Muscle of leg (tissue), 16 donors: ENCODE measurements at places on chromosomes 5 and 9.

- peak; percentile 74 for DNase-seq
Measured at GRCh38 chr5:154287136-154287535, 96.6 kb downstream of the GALNT10 start.

DNA sequence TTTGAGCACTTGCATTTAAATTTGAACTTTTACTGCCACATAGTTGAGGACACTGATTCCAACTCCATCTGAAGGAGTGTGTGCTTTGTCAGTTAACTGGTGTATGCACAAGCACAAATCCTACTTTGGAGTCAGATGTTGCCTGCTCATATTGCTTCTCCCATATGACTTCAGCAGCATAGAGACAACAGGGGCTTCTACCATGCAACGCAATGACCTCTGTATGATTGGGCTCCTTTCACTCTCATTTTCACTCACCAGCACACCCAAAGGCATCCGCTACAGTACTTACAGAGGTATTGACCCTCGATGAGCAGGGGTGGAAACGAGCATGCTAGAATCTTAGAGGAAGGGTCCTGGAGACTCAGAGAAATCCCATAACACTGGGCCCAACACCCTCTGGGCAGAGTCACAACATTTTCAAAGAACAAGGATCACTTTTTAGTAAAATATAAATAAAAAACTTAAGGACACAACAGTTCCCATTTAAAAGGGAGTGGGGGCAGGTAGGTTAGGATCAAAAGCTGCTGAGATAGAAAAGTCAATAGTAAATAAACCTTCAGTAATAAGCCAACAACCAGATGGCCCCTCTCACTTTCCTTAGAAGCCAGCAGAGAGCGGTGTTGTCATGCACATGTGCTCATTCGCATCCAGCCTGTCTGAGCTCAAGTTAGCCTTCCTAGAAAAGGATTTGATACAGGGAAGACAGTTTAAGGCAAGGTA, 203.8 kb downstream of the SNCAIP start:
- DNase-seq, result peak; percentile 86

- no peak for DNase-seq
Measured at GRCh38 chr9:19665146-19665863, 123.5 kb downstream of the SLC24A2 start.

DNA sequence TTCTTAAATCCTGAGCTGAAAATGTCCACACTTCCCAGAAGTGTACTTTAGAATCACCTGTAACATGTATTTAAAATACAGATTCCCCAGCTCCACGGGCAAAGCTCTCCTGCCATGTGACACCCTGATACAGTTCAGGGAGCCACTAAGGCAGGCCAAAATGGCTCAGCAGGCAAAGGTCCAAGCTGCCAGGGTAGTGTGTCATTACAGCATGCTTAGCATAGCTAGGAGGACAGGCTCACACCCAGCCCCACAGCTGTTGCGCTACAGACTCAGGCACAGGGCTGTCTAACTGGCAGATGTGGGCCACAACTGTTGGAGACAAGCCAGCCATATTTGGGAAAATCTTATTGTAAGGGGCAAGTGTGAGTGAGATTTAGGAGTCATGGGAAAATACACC, 73.0 kb downstream of the C9orf85 start:
- DNase-seq, result peak; percentile 91

DNA sequence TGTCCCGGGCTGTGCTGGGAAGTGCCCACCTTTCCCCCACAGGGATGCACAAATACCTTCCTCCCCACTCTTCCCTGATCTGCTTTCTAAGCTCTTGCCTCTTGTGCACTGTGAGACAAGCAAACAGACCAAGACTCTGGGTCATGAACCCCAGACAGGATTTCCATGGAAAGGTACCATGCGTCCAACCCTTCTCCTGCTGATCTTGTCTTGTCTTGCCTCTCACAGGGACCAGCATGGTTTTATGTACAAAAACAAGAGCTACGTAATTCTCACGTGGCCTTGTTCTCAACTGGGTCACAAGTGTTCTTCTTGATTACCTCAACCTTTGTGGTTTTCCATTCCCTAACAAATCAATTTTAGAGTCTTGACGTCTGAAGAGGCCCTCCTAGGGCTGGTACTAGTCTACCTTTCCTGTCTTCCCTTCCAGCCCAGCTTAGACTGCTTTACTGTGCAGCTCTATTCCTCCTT, 176.5 kb upstream of the MAP3K1 start:
- no peak for DNase-seq

GRCh38 chr9:8366161-8366926, 566.8 kb upstream of the DMAC1 start:
- DNase-seq, result no peak

GRCh38 chr5:64074533-64074932, 91.1 kb upstream of the RNF180 start:
- peak; percentile 11 for DNase-seq

GRCh38 chr5:15823398-15823797, 323.4 kb downstream of the FBXL7 start:
- no peak for DNase-seq

GRCh38 chr5:177553671-177554429, 513 bp downstream of the FAM193B start:
- DNase-seq, result peak; percentile 47

DNA sequence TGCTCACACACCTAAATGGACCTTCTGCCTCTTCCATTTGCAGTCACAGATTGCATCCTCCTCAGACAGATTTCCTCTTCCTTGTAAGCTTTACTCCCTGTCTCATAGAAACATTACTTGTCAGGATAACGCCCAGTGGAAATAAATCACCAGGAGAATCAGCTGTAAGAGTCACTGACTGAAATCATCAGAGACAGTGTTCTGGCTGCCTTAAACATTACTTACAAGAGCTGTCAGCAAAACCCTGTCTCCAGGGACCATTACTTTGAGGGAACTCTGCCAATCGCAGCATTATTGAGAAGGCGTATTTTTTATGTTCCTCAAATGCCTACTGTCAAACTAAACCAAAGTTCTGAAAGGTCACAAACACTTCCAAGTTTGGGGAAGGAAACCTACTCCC, 5.9 kb downstream of the DPYSL3 start:
- peak; percentile 93 for DNase-seq

GRCh38 chr9:106478727-106479126, 384.2 kb upstream of the ZNF462 start:
- peak; percentile 75 for DNase-seq

DNA sequence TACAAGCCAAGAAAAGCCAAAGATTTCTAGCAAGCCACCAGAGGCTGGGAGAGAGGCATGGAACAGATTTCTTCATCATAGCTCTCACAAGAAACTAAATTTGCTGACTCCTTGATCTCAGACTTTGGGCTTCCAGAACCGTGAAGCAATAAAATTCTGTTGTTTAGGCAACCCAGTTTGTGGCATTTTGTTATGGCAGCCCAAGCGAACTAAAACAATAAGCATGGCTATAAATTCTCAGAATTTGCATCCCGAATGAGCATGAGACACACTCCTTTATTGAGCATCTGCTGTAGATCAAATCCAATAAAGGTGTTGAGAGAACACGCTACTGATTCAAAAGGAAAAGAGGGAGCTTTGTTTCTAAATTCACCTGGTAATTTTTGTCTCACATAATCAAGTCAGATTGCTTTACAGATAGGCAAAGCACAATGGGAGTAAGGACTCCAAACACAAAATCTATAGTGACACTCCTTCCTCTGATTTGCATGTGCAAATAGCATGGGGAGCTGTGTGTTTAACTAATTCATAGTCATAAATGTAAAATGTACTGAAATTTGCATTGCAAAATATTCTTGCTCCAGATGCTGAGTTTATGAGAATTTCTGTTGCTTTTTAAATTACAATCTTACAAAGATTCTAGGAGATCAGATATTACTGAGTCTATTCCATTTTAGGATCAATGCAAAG, 308.7 kb downstream of the MED10 start:
- no peak for DNase-seq

- DNase-seq, result no peak
Measured at GRCh38 chr5:170741801-170742200, 41.7 kb upstream of the GABRP start.

GRCh38 chr5:127567026-127567768, 49.8 kb downstream of the PRRC1 start:
- DNase-seq, result no peak

DNA sequence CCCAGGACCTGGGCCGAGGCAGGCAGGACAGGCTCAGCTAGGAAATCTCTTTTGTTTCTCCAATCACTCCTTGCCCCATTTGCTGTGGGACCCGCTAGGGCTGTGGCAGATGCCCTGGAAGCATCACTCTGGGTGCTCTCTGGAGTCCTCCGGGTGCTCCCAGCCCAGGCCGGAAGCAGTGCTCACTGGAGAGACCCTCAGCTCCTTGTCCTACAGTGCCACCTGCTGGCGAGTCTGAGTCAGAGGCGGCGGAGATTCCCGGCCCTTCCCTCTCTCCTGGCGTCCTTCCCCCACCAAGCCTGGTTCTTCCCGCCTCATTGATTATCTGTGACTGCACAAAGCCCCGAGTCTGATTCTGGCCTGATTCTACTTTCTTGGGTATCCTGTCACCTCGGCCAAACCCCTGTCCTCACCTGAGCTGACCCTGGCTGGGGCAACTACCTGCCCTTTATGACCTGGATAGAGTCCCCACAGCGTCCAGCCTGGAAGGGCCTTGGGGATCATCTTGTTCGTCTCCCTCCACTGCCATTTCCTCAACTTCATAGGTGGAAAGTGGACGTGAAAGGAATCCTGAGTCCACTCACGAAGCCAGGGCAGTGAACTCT, 7.3 kb upstream of the BARHL1 start:
- DNase-seq, result peak; percentile 68

GRCh38 chr5:149675610-149676201, 54.4 kb upstream of the PPARGC1B start:
- peak; percentile 42 for DNase-seq

GRCh38 chr9:91127653-91128052, 234.1 kb downstream of the AUH start:
- no peak for DNase-seq

DNA sequence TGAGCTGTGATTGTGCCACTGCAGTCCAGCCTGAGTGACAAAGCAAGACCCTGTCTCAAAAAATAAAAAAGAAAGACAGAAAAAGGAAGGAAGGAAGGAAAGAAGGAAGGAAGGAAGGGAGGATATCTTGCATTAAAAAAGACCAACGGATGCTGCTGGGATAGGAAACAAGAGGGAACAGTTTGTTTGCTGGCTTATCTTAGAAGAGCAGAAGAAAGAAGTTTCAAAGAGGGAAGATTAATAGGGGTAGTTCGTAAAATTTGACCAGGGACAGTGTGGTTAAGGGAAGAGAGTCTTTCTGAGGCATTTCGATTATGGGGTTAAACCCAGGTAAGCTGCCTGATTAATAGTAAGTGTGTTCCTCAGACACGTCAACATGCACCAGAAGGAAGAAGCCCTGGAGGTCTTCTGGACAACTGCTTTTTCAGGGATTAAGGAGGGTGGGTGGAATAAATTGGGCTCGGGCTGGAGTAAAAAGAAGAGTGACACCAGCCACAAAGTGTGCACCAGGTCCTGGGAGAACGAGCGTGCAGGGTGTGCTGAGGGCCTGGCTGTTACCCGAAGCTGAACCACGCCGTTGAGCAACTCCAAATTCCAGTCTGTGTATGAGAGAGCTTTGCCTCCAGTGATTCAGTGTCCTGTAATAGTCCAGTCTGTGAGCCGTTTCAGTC, 24.8 kb downstream of the FYB1 start:
- DNase-seq, result no peak

GRCh38 chr9:131773911-131774379, 34.1 kb upstream of the RAPGEF1 start:
- DNase-seq, result peak; percentile 83

GRCh38 chr9:15289603-15290002, 17.4 kb downstream of the TTC39B start:
- DNase-seq, result peak; percentile 66

DNA sequence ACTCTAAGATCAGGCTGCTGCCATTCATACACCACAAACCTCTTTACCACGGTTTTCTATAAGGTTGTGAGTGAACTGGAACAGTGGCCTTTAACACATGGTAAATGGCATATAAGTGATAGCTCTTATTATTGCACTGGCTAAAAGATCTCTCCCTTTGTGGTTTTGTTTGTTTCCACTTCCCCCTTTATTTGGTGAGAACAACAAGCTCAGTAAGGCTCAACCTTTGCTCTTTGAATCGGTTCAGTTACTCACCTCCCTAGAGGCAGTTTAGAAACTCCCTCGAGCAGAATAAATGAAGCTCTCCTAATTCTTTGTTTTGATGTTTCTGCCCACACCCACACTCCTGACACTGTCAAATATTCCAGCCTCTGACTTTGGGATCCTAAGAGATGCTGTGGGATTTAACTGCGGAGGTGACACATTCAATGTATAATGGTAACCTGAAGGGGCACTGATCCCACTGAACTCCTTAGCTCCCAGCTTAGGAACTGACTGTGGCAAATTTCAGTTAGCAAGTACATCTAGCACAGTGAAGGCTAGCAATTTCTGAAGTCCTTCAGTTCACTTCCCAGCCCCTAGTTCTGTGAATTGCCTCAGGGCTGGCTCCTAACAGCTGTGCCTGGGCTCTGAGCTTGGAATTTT, 22.5 kb upstream of the RAD23B start:
- no peak for DNase-seq

DNA sequence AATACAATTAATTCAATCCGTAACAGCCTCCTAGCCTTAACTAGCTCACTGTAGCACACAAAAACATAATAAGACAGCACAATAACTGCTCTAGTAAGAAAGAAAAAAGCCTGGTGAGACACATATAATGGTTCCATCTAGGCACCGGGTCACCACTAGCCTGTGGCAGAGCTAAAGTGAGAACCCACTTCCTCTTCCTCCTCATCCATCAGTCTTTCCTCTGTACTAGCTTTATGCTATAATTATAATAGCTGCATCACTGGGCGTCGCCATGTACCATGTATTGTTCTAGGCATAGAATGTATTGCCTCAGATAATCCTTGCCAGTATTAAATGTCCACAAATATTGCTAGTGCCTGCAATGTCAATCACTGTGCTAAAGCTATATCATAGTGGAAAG, 23.1 kb downstream of the ADRB2 start:
- no peak for DNase-seq

GRCh38 chr9:97515662-97516061, 14.2 kb downstream of the TMOD1 start:
- no peak for DNase-seq
